ENCODE measurements at places on chromosomes 2 and 18.

GRCh38 chr2:230642966-230643365, 69.7 kb upstream of the CAB39 start:
- no peak for DNase-seq

DNA sequence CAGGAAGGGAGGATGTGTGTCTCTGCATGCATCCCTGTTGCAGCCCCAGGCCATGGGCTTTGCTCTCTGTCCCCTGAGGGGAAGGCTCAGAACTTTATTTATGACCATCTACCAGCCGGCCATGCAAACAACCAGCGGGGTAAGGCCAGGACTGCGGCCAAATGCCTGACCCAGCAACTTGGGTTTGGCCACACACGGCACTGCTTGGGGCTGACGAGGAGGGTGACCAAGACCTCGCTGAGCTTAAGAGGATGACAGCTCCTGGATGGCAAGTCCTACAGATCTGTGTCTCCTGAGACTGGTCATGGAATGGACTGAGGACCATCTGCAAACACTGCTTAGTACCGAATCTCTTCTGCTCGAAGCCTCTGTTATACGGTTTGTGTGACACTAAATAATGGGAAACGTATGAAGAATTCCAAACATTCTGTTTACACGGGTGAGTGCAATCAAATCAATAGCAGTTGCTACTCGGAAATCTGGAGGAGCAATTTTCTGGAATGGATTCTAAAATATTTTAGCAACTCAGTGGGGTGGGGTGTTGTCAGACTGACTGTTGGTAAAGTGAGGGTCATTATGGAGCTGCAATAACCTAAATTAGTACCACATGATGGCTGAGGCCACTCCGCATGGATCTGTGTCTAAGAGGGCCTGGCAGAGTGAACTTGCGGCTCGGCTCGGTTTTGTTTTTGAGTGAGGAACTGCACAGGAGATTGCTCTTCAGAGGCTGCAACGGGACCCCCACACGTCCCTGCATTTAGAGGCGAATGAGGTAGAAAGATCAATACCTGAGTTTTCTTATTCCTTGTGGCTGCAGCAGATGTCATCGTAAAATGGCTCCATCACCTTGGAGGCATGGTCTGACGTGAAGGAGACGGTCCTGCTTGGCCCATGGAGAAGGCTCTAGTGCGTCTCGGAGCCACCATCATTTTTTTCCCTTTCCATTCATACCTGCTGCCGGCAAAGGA, 26.6 kb downstream of the TMEM18 start:
- peak; percentile 54 for DNase-seq

DNA sequence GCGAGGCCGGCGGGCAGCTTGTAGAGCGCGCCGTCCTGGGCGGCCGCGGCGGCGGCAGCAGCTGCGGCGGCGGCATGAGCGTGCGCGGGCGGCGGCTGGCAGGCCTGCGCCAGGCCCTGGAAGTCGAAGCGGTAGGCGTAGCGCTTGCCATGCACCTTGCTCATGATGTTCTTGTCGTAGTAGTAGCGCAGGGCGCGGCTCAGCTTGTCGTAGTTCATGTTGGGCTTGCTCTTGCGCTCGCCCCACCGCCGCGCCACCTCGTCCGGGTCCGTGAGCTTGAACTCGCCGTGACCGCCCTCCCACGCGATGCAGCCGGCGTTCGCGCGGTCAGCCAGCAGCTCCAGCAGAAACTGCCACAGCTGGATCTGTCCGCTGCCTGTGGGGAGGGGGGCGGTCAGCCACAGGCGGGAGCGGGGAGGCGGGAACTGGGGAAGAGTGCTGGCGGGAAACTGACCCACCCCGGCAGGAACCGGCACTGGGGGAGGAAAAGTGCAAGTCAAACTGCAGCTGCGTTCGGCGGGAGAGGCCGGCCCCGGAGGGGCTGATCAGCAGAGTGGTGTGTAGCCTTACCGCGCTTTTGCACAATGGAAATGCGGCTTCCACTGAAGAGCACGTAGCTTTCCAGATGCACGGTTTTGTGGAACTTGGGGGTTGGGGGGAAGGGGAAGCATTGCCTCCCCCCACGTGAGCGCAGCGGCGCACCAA, 3.0 kb downstream of the FEV start:
- no peak for DNase-seq

DNA sequence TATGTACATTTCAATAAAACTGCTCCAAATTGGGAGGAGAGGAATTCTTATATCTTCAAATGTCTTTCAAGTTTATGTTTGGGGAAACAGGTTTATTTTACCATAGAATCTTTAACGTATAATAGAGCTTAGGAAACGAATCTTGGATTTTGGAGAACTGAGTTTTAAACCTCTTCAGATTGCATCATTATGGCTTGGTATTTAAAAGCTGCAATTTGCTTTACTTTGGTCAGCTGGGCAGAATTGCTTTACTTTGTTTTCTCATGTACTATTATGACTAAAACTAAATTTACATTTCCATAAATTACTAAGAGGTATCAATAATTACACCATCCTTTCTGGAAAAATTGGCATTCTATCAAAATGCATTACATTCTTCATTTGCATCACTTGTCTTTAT, 54.6 kb downstream of the BAZ2B start:
- DNase-seq = no peak

DNA sequence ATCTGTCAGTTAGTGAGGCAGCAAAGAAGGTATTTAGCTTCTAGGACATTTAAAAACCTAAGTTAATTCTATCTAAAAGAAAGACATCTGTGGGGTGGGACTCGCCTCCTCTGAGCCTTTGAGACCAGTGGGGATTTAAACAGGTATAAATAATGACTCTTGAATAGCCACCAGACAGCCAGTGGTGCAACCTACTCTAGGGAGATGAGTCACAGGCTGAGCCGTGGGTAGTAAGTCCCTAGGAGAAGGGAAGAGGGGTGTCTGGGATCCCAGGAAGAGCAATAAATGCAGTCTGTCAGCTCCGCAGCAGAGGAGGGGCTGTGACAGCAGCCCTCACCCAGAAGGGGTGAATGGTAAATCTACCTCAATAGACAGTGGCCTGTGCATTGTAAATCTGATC, 43.1 kb upstream of the GALNT3 start:
- DNase-seq = no peak

DNA sequence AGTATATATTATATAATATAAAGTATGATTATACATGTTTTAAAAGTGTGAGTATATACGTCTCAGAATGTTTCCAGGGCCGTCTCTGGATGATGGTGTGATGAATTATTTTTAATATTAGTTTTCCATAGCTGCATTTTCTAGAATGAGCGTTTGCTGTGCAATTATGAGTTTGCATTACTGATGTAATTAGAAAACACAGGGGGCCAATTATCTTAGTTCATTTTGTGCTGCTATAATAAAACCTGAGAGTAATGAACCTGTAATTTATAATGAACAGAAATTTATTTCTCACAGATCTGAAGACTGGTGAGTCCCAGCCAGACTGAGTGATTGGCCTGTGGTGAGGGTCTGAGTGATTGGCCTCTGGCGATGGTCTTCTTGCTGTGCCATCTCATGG, 4.0 kb upstream of the HJURP start:
- DNase-seq = no peak

- no peak for DNase-seq
These were observed 26.2 kb downstream of the CYP27C1 start for GRCh38 chr2:127193967-127194280.

Data from left forelimb (tissue), 1 donor.